ENCODE measurements at places on chromosomes 4 and X.
A peak's percentile ranks its signal among the peaks of the same experiment; 100 is the strongest.

GRCh38 chrX:107603429-107604159 is 24.7 kb upstream of the PRPS1 start:
- DNase-seq, result no peak

DNA sequence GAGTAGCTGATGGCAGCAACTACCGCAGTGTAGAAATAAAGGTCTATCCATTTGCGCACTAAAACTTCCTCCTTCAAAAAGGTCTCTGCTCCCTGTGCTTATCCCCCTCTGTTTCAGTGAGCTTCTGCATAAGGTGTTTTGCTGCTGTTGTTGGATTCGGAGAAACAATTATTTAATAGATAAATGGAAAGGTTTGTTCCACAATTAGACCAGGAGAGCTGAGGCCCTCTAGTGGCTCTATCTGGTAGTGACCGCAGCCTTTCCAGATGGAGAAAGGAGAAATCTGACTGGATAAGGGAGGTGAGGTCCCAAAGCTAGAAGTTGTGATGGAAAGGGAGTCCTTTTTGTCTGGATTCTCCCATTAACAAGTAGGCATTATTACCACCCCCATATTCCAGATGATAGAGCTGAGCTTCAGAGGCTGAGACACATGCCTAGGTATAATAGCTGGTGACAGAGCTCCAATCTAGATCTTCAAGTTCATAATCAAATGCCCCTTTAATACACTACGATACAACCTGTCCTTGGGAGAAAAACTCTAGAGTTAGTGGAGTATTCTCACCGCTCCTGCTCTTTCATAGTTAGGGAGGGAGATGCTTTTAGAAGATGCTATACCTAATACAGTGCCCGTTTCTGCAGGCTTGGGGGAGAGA is 5.1 kb upstream of the GABRQ start:
- peak; percentile 15 for DNase-seq

DNA sequence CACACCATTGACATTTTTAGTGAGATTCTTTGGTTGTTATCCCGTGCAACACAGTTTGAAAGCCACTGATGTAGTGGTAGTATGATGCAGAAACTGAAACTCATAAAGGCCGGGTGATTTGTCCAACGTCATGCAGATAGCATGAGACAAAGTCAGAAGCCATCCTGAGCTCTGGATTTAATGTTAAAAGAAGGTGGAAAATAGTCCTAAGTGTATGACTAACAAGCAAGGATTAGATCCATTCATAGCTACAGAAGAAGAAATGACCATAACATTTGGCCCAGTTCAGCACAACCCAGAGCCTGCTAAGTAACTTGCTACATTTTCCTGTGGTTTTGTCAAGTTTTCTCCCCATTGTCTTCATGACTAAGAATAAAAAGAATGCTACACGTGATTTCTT is 142.4 kb downstream of the AMELX start:
- DNase-seq, result peak; percentile 73

- DNase-seq, result peak; percentile 94
Measured at GRCh38 chrX:65595460-65595876, 60.9 kb upstream of the LAS1L start.

GRCh38 chr4:125187226-125188176 is 127.3 kb upstream of the FAT4 start:
- peak; percentile 83 for DNase-seq

DNA sequence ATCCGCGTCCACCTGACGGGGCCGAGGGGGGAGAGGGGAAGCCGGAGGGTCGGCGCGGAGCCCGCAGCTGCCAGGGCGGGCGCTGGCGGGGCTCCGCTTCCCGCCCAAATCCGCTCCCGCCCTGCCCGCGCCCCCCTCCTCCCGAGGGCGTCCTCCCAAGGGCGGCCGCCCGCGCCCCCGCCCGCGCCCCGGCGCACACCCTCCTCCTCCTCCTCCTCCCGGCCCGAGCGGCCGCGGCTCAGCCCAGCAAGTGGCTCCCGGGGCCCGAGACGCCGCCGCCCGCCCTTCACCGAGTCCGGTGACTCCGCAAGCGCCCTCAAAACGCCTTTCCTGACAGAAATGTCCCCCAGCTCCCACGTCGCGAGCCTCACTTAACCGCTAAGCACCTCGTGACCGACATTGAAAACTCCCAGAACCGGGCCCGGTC is 487 bp downstream of the HMGB2 start:
- DNase-seq, result peak; percentile 33

DNA sequence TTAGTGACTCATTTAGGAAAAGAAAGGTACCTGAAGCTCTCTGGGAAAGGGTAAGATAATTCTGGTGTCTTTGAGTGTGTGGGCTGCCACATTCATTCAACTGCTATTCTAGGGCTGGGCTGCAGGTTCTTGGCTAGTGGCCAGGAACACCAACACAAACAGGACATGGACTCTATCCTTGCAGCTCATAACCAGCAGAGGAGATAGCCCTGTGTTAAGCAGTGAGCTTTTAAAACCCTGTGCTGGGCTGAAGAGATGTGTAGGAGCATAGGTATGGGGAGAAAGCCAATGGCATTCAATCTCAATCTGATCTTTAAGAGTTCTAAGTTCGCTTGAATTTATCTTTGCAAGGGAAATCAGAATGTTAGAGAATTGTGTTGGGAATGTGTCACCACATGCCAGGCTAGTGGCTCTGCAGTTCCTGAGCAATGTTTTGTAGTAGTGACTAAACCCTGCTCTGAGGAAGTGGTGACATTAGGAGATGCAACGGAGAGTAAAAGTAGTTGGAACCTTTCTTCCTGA is 39.2 kb downstream of the SGMS2 start:
- DNase-seq, result peak; percentile 63

DNA sequence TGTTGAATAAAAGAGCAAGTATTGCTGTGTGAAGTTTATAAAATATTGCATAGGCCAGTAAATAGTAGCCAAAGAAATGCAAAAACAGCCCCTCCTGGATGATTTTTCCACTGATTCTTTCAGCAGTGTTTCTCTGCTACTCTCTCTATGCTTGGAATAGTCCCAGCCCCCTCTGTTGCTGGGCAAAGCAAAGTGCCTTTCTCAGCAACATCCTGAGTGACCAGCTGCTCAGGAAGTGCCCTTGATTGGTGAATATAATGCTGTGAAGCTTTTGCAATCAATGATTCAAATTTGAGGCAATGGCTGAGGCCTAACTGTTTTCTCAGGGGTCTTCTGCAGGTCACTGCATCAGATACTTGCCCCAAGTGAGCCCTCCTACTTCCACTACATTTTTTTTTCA is 656.7 kb downstream of the ZNF674 start:
- DNase-seq, result no peak

DNA sequence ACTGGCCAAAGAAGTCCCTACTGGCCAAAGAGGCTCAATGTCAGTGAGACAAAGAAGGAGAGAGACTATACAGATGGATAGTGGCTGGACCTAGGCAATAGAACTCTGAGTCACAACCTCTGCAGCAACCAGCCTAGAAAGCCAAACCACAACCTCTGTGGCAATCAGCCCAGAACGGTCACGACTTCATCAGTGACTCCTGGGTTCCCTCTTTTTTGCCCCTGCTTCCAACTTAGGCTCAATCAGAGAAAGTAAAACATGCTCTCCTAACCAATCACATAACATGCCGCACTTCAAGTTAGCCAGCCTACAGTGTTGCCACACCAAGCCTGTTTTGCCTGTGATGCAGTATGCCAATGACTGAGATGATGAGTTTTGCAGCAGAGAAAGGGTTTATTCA is 203.4 kb downstream of the ANAPC10 start:
- peak; percentile 96 for DNase-seq

DNA sequence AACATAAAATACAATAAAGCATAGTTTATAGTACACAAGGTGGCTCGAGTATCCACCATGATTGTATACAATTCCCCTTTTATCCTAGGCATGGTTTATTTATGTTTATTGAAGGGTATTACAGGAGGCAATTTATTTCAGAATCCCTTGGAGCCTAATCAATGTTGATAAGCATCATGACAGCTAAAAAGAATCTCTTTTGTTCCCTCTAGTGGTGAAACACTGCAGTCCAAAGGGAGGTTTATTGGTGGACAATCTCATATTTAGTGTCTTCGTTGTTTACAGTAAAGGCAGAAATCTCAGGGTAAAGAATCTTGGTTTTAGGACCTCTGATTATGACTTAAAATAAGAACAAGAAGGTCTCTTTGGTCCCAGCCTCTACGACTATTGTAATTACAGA is 1712.5 kb downstream of the C4orf33 start:
- peak; percentile 31 for DNase-seq
